Left lobe of liver (tissue), 2 donors: ENCODE measurements at places on chromosomes 13 and 19.

GRCh38 chr19:40661616-40662015 is 28.8 kb downstream of the NUMBL start:
- DNase-seq: no peak

GRCh38 chr13:51361106-51361505 is 21.6 kb downstream of the SERPINE3 start:
- DNase-seq: no peak

DNA sequence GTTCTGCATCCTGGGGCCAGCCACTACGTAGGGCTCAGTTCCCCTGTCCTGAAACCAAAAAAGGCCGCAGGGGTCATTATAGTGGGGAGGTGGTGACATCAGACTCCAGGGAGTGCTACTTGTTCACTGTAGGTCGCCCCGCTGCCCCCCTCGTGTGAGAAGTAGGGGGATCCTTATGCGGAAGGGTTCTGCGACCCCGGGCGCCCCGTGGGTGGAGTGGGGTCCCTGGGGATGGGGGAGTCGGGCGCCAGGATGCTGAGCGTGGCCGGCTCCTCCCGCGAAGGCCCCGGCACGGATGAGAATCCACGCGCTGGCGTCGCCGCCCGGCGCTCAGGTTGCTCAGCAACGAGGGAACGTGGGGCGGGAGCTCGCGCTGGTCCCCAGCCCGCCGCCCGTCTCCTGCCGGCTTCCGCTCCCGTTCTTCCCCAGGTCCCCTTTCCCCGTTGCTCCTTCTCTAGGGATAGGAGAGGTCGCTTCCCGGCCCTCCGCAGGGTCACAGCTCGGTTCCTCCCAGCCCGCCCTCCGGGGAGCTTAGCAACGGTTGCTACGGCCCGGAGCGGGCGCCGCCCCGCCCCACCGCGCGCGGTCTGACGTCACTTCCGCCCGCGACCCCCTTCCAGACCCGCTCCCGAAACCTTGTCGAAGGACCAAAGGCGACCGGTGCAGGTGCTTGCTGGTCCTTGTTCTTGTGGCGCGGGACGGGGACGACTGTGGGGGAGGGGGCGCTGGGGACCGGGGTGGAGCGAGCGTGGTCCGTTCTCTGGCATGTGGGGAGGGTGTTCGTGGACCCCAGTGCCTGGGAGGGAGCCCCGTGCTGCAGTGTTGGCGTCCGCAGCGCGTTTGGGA is at the start of gene NAT14:
TSS of gene NAT14 (plus strand) at position 596 of the 846 bp plus-strand sequence. CDS start 521 bp downstream, outside the sequence.
- no peak for DNase-seq

GRCh38 chr19:28427376-28428083 is 785.4 kb downstream of the UQCRFS1 start:
- DNase-seq: no peak

GRCh38 chr19:4151623-4152022 is 1.8 kb upstream of the CREB3L3 start:
- DNase-seq: no peak
